ENCODE measurements at places on chromosomes 12 and 14.

- DNase-seq: no peak
Measured at GRCh38 chr12:104353012-104353981, 49.8 kb downstream of the EID3 start.

DNA sequence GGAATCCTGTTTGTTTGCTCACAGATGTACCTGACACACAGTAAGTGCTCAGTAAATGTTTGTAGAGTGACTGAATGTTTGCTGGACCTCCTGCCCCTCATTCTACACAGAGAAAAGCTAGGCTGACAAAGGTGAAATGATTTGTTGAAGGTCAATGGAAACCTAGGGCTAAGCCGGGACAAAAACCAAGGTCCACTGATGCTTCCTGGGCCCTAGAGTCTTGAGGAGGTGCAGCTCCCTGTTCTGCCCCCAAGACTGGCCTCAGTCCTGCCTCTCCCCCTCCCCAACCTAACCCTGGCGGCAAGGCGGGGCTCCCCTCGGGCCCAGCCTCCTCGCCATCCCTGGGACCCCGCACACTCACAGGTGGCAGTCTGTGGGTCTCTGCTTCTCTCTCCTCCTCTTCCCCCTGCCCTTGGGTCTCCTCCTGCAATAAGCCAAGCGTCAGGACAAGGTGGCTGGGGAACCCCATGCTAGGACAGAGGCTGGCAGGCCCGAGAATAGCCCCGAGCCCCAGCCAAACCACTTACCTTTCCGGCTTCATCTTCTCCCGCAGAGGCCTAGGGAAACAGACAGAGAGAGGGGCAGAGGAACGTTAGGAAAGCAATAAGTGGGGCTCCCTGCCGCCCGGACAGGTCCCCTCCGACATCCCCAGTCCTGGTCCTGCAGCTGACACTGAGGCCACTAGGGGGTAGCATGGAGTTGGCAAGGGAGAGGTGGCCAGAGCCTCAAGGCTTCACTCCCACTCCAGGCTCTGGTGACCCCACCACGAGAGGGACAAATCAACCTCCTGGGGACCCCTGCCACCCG lies 9.3 kb downstream of the PGF start:
- DNase-seq: peak; percentile 53

DNA sequence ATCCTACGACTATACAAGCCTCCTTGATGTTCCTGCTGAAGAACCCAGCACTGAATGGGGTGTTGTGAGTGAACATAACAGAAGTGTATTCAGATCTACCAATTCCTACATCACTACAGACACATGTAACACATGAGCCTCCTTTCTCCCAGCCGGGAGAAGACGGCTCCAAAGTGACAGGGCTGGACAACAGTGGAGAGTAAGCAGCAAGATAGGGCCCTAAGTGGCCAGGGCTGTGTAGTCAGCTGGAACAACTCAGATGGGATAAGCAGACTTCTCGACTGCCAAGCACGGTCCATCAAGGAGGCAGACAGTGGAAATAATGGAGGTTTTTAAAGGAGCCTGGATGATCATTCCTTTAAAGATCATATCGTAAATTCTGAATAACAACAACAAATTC lies 73.5 kb downstream of the TTC7B start:
- no peak for DNase-seq

GRCh38 chr12:124140944-124141486 lies 153.9 kb upstream of the RFLNA start:
- DNase-seq: no peak

DNA sequence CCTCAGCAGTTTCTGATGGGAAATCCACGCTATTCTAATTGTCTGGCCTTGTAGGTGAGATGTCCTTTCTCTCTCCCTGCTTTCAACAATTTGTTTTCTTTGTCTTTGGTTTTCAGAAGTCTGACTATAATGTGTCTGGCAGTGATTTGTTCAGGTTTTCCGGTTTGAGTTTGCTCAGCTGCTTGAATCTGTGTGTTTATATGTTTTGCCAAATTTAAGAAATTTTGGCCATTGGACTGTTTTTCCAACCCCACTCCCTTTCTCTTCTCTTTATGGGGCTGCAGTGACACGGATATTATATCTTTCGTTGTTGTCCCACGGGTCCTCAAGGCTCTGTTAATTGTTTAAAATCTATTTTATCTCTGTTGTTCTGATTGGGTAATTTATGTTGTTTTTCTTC lies 105.0 kb downstream of the ADGRD1 start:
- no peak for DNase-seq

GRCh38 chr12:107468182-107468581 lies 217.4 kb upstream of the PWP1 start:
- DNase-seq: no peak

- no peak for DNase-seq
Measured at GRCh38 chr12:72277415-72277814, 5.2 kb downstream of the TRHDE start.

- peak; percentile 58 for DNase-seq
Measured at GRCh38 chr14:34322940-34323418, 139.1 kb downstream of the SPTSSA start.

DNA sequence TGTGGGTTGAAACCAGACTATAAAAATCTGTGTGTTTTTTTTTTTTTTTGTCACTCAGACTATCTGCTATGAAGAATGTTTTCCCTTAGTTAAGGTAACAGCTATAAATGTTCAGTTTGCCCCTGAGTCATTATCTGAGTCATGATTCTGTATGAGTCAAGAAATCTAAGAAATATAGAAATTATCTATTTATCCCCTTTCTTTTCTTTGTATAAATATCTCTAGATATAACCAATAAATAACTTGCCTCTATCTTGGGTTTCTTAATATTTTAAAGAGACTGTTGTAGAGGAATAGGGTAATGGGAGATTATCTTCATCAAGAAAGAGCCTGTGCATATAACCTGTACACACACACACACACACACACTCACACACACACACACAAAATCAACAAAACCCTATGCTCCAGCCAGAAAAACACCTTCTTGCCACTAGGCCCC lies 161.7 kb upstream of the EEA1 start:
- DNase-seq: no peak

GRCh38 chr12:96981911-96982310 lies 74.9 kb downstream of the NEDD1 start:
- no peak for DNase-seq

GRCh38 chr12:12502815-12503151 lies 59.9 kb downstream of the DUSP16 start:
- DNase-seq: no peak

DNA sequence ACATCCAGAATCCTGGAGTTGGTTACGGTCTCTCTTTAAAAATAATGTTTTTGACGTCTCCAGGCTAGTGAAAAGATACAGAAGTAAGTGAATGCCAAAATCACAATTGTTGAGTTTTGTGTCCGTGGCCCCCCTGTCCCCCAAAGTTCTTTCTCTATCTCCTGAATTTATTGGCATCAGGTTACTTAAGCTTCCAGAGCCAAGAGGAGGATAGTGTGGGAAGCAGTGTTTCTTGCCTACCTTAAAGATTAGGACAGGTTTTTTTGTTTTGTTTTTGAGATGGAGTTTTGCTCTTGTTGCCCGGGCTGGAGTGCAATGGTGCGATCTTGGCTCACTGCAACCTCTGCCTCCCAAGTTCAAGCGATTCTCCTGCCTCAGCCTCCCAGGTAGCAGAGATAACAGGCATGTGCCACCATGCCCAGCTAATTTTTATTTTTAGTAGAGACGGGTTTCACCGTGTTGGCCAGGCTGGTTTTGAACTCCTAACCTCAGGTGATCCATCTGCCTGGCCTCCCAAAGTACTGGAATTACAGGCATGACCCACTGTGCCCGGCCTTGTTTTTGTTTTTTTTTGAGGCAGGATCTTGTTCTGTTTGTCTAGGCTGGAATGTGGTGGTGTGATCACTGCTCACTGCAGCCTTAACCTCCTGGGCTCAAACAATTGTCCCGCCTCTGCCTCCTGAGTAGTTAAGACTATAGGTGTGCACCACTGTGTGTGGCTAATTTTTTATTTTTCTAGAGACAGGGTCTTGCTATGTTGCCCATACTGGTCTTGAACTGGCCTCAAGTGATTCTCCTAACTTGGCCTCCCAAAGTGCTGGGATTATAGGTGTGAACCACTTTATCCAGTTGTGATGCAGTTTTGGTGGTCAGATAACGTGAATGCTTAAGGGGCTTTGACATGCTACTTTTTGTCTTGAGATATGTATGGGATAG lies 5.4 kb downstream of the SRSF5 start:
- no peak for DNase-seq

GRCh38 chr12:88036353-88036965 lies 7.3 kb upstream of the C12orf50 start:
- no peak for DNase-seq

- no peak for DNase-seq
Measured at GRCh38 chr14:93591506-93591905, 160.8 kb downstream of the UNC79 start.

DNA sequence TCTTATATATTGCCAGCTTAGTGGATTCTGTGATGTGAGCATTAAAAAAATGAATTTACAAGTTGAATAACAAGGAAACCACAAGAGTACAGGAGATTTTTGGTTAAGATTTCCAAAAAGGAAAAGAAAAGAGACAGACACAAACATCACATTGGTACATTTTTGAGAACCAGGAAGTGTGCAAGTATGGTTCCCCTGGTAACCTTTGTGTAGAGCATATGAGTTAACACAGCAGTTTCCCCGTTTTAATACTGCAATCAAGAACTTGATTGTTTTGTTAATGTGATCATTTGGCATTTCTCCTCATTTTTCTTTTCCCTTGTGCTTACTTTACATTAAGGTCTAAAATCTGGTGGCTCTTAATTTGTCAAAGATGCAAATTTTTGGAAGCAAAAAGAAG lies 490.4 kb upstream of the ATP2B1 start:
- DNase-seq: no peak

DNA sequence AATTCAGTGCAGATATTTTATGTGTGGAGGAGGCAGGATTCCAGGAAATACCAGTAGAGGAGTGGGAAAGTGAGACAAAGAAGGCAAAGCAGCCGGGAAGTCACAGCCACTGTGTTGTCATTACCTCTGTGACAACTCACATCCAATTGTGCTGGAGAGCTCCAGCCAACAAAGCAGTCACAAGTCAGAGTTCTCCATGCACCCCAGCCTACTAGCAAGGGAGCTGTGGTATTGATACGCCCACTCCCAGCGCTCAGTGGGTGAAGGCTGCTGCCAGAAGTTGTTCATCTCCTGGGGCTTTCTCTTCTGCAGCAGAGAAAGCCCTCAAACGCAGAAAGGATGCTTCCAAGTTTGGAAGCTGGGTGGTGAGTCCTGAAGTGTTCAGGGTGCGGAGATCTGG lies 93.9 kb downstream of the DICER1 start:
- no peak for DNase-seq

DNA sequence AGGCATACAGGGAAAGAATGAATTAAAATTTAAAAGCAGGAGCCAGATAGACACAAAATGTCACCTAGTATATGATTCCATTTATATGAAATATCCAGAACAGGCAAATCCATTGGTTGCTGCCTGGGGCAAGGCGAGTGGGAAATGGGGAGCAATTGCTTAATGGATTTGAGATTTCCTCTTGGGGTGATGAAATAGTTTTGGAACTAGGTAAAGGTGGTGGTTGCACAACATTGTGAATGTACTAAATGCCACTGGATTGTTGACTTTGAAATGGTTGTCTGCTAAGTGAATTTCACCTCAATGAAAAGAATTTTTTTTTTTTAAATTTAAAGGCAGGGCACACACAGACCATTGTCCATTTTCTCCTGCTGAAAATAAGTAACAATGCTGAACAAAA lies 61.9 kb downstream of the ABCC9 start:
- DNase-seq: no peak

- no peak for DNase-seq
Measured at GRCh38 chr12:69254862-69255261, 15.5 kb downstream of the CPSF6 start.

DNA sequence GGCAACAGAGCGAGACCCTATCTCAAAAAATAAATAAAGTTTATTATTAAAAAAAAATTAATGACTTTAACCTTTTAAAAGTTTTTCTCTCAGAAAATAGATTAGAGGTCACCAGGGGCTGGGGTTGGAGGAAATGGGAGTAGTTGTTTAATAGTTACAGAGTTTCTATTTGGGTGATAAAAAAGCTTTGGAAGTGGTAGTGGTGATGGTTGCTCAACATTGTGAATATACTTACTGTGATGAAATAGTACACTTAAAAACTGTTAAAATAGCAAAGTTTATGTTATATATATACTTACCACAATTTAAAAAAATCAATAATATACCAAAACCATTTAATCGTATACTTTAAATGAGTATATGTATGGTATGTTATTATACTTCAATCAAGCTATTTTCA lies 59.6 kb downstream of the ARL6IP4 start:
- no peak for DNase-seq

DNA sequence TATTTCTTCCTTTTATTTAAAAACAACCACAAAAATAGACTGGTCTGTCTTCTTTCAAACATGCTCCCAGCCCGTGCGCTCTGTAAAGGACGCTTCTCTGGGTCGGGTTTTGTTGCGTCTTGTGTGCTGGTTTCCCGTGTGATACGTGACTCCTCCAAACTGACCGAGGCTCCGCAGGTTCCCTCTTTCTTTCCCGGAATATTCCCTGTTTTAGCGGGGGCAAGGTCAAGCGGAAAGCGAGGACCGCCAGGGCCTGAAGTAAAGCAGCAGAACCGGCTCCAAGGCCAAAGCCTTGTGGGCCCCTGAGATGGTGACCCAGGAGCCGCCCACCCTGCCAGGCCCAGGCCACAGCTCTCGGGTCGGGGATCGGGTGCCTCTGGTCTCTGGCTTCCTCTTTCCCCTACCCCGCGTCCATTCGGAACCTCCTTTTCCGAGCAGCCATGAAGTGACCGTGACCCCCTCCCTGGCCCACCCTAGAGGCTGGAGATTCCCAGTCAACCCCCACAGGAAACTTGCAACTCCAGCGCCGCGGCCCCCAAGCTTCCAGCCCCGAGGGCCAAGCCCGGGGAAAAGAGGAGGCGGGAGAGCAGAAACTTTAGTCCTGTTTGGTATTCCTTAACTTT lies 885 bp upstream of the HOXC10 start:
- DNase-seq: no peak

GRCh38 chr12:104654665-104655609 lies 198.2 kb downstream of the CHST11 start:
- no peak for DNase-seq

DNA sequence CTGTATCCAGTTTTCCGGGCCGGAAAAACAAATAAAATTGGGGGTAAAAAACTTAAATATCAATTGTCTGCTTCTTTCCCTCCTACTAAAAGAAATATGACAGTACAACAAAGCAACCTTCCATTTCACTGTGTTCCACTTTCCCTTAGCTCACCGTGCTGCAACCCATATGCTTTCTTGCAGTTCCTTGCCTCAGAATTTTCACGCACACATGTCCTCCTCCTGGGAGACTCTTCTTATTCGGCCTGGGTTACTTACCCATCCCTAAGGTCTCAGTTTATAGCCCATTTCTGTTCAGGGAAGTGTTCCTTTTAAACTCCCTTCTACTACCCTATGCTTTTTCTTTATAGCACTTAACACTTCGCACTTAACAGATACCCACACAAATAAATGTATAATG lies 4.5 kb upstream of the MAGOHB start:
- no peak for DNase-seq

- DNase-seq: no peak
Measured at GRCh38 chr12:24902511-24903328, 46.2 kb downstream of the BCAT1 start.

DNA sequence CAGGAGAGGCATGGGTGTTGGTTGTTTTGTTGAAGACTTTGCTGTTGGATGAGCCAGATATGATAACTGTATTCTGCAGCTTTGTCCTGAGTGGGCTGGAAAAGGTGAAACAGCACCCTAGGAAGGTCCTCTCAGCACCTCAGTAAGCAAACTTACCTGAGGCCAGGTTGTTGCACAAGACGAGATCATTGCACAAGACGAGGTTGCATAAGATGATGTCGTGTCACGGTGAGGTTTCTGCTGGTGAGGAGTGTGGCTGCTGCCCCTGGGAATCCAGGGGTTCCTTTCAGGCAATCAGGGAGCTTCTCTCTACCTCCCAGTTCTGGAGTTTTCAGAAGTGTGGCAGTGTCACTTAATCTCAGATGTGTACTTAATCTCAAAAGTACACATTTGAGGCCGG lies 85.6 kb downstream of the GLT1D1 start:
- no peak for DNase-seq

Measured in activated T-helper 9 cell treated with anti-CD3 and anti-CD28 coated beads, Interleukin-2, amount 50 U/mL, for 16 hours (primary cell).